GM06990 (cell line): ENCODE measurements at places on chromosomes 13 and 19.

- no peak for DNase-seq
Observed at GRCh38 chr19:34165295-34165738, 7.0 kb upstream of the LSM14A start.

DNA sequence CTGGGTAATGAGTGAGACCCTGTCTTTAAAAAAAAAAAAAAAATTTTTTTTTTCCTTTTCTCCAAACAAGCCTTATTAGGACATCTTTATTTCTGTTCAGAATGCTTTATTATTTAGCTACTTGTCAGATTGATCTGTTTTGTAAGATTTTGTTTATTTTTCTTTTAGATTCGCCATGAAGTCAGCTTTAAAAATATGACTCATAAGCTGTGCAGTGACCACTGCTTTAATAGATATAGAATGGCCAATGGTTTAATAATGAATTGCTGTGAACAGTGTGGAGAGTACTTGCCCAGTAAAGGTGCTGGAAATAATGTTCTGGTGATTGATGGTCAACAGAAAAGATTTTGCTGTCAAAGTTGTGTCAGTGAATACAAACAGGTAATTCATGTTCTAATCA is 47.7 kb downstream of the ZMYM2 start:
- DNase-seq: no peak

DNA sequence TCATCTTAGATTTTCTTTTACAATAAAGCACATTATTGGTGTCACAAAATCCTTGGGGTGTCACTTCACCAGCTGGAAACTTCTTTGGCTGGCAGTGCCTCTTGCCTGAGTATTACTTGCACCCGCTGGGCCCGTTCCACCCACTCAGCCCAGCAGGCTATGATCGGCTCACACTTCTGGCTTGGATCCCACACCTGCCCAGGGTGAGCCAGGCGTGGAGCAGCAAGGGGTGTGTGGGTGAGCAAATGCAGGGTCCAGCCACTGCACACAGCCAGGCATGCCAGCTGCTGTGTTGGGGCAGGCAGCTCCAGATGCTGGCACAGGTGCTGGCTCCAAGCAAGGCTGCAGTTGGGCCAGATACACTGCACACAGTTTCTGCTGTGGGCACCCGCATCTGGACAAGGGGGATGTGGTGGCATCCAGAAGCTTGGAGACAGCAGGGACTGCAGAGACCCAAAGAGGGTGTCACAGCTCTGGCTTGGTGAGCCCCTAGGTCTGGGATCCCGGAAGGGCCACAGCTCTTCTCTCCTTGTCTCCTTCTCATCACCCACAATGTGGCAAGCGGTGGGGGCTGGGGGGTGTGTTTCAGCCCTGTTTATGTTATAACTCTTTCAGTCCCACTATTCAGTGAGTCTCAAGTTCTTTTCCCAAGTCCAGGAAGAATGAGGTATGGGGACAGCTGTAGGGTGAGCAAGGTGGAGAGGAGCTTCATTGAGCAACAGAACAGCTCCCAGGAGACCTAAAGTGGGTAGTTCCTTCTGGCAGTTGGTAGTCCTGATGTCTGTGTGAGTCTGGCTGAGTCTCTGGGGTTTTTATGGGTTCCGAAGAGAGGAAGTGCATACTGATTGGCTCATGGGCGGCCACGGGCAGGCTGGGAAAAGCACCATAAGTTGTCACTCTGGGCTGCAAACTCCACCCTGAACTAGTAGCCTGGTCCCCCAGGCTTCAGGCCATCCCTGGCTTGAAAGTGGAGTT is 25.3 kb upstream of the TBC1D4 start:
- DNase-seq: no peak

- DNase-seq: no peak
Observed at GRCh38 chr19:11499220-11499726, 6.4 kb downstream of the ZNF653 start.

DNA sequence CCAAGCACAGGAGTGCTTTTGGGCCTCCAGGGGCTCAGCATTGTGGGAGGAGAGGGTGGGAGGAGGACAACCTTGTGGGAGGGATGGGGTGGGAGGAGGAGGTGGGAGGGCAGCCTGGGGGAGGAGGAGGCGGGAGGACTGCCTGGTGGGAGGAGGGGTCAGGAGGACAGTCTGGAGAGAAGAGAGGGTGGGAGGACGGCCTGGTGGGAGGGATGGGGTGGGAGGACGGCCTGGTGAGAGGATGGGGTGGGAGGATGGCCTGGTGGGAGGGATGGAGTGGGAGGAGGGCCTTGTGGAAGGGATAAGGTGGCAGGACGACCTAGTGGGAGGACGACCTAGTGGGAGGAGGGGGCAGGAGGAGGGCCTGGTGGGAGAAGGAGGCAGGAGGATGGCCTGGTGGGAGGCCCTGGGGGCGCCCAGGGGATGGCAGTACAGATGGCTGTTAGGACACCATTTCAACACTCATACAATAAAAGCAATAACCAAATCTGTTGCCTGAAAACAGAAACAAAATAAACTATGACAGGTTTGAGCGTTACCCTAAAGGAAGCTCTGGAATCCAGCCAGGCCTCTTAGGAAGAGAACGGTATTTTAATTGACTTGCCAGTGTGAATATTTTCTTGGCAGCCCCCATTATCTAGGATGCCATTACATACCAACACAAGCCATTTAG is 63.7 kb downstream of the CRYL1 start:
- DNase-seq: no peak
